ENCODE measurements at places on chromosomes 3 and 15.
A peak's percentile ranks its signal among the peaks of the same experiment; 100 is the strongest.

- DNase-seq, result no peak
Measured at GRCh38 chr3:166986000-166986399, 394.1 kb downstream of the ZBBX start.

DNA sequence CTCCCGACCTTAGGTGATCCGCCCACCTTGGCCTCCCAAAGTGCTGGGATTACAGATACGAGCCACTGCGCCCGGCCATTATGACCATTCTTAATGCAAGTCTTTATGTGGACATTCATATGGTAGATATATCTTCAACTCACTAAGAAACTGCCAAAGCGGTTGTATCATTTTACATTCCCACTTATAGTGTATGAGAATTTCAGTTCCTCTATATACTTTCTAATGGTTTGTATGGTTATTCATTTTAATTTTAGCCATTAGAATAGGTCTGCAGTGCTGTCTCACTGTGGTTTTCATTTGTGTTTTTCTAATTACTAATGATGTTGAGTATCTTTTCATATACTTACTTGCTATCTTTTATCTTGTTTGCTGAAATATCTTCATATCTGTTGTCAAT is 32.5 kb downstream of the TCF12 start:
- DNase-seq, result no peak

GRCh38 chr15:68114356-68114755 is 60.2 kb downstream of the PIAS1 start:
- peak; percentile 3 for DNase-seq

GRCh38 chr3:138114431-138114918 is 933 bp downstream of the DZIP1L start:
- DNase-seq, result no peak

DNA sequence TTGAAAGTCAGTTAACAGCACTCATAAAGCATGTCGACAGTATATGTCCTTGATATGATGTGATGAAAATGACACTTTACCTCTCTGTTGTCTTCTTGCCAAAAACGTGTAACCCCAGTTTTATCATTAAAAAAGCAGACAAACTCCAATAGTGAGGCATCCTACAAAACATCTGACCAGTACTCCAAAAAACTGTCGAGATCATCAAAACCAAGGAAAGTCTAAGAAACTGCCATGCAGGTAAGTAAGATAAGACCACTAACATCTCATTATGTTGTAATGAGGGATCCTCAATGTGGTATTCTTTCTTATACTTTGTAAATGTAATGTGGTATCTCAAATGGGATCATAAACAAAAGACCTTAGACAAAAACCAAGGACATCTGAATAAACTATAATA is 152.3 kb downstream of the NR1I2 start:
- DNase-seq, result no peak
